ENCODE measurements at places on chromosomes 1 and 21. TPM values are rescaled to one million over a fixed set of nuclear protein-coding genes. Genes with fewer than 3 reads are reported as not detected.

HSD3B1 gene
- total RNA-seq, result 10.3 TPM

GRCh38 chr1:69492286-69492685 lies 75.4 kb upstream of the LRRC7 start:
- DNase-seq, result no peak

CD1B gene
- not detected for total RNA-seq

DNA sequence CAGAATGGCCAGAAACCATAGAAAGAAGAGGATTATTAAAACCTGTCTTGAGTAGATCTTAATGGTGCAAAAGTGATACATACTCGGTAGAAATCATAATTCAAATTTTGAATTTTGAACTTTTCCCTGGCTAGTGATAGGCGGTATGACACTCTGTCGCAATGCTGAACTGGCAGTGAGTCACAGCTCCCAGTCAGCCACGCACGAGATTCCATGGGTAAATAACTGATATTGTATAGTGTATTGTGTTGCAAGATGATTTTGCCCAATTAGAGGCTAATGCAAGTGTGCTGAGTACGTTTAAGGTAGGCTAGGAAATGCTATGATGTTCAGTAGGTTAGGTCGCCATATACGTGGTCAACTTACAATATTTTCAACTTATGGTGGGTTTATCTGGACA lies 207.0 kb downstream of the SIPA1L2 start:
- DNase-seq, result no peak

DNAJC6 gene
- 4.1 TPM for total RNA-seq
